Trophoblast cell (in vitro differentiated cells and primary cell): ENCODE measurements at places on chromosomes 13 and 19.

GRCh38 chr13:102608974-102609373 lies 12.2 kb downstream of the TPP2 start:
- no peak for DNase-seq

DNA sequence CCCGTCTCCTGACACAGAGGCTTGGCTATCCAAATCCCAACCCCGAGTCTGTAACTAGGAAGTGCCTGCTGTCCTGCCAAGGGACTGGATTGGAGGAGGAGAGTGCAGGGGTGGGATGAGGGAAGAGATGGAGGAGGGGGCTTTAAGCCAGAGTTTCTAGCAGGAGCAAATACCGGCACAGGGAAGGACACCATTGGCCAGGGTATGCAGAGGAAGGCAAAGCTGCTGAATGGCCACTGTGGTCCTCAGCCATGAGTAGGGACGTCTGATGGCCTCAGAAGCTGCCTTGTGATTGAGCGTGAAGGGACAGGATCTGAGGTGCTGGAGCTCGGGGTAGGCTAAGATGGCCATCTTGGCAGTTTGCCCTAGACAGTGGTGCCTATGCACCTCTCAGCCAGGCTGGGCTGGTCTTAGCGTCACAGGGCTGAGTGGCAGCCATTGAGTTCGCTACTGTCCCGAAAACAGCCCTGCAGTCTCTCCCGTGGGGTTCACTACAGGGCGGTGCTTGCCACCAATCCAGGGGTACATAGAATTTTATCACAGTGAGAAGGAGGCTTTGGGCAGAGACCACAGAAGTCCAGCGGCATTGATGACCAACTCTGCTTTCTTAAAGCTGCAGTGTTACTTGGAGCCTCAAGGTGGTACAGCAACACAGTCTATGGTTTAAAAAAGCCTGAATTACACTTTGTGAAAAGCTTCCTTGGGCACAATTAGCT lies 61.8 kb downstream of the AKAP11 start:
- peak; percentile 49 for DNase-seq

GRCh38 chr13:38121267-38121666 lies 228.4 kb upstream of the UFM1 start:
- no peak for DNase-seq

GRCh38 chr13:44686531-44686934 lies 110.4 kb upstream of the TSC22D1 start:
- no peak for DNase-seq

- no peak for DNase-seq
Observed at GRCh38 chr13:99990126-99990977, 8.8 kb downstream of the ZIC2 start.

DNA sequence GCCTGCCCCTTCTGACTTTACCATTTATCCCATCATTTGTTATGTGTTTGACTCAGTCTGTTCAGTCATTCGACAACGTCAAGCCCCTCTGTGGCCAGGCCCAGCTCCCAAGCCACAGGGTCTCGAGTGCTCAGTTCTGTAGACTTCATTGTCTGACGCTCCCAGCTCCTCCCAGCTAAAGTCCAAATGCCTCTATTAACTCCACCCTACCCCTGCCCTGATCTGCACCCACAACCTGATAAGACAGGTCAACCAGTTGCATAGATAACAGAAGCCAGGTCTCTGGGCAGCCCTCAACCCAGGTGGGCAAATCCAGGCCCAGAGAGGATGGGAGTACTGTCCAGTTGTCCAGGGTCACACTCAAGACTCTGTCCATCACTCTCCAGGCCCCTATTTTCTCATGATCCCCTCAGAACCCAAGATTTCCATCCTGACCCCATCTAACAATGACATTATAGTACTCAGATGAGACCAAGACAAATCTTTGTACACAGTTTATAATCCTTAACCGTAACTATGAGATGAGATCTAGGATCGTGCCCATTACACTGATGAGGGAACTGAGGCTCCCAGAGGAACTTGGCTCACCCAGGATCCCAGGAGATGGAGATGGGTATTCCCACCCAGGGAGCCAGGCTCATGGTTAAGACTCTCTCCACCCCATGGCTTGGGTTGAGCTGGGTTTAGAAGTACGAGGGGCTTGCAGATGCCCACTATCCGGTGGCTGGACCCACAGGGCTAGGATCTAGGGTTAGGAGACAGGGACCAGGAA lies 1.1 kb downstream of the TM6SF2 start:
- no peak for DNase-seq

DNA sequence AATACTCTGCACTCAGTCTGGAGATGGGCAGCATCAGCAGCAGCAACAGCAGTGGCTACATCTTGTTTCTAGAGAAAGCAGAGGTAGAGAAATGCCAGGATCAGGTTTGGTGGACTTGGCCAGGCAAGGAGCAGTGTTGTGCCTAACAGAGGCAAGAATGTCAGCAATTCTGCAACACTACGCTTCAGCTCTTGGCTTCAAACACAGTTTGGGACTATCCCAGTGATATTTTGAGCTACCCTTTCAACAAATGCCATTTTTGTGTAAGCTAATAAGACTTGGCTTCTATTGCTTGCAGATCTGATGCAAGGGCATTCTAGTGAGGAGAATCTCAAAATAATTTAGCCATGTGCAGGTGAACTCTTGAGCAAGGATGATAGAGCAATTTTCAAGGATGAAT lies 271.3 kb downstream of the PCDH20 start:
- no peak for DNase-seq
